ENCODE measurements at places on chromosomes 13 and 19. TPM values are rescaled to one million over a fixed set of nuclear protein-coding genes. Genes with fewer than 3 reads are reported as not detected.

- DNase-seq: no peak
Measured at GRCh38 chr13:61138857-61139256, 276.8 kb downstream of the PCDH20 start.

DNA sequence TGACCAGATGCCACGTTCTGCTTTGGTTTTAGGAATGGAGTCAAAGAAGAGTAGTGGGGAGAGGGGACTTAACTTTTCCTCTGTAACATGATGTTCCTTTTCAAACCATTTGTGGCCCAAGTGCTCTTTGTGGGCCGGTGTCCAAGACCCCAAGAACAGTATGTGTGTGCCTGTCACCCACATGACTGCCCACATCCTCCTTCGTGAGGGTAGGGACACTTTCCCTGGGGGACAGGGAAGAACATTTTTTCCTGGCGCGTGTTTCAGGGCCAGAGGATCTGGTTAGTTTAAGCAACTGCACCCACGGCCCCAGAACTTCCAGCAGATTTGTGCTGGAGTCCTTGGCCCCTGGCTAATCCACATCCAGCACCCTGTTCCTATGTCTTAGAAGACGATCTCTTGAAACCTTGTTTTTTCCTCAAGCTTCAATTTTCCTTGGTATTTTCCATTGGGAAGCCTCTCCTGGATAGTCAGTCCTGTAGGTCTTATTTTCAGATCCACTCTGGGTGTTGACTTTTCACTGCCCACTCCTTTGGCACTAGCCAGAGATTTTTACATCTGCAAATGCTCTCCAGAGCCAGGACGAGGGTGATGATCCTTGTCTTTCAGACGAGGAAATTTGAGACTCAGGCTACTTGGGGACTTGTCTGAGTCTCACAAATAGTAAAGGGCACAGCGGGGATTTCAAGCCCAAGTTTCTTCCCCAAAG is 10.8 kb upstream of the CCDC97 start:
- no peak for DNase-seq

GRCh38 chr19:2607712-2608601 is 94.5 kb downstream of the GNG7 start:
- DNase-seq: no peak

The LGI4 gene
- not detected for total RNA-seq

The RXFP2 gene
- not detected for total RNA-seq

The ZNF823 gene
- total RNA-seq: 5.6 TPM

The C19orf38 gene
- total RNA-seq: 0.63 TPM

All from PC-3 (cell line).